ENCODE measurements at places on chromosomes 5 and 9.

DNA sequence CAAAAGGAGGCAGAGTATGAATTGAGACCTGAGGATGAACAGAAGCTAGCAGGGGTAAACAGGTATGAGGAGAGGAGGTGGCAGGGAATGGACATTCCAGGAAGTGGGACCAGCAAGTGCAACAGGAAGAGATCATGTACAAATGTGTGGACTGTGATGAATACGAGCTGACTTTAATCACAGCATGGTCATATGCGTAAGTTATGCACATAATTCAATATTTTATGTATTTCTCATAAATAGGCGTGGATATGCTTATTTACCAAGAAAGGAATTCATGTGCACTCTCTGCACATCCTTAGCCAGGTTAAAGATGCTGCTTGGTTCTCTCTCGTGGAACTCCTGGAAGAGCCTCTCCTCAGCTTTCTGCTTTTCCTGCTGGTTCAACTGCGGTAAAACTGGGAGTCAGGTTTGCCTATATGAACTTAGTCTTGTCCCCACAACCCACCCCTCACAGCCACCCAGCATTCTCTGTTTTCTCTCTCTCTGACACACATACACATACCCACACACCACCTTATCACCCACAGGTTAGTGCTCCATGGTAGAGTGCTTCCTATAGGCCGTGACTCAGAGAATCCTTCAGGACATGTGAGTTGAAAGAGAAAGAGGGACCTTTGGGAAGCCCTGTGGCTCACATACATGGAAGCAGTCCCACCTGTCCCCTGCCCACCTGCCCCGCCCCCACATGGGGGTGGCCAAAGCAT lies 35.7 kb downstream of the TRPC7 start:
- DNase-seq: no peak

DNA sequence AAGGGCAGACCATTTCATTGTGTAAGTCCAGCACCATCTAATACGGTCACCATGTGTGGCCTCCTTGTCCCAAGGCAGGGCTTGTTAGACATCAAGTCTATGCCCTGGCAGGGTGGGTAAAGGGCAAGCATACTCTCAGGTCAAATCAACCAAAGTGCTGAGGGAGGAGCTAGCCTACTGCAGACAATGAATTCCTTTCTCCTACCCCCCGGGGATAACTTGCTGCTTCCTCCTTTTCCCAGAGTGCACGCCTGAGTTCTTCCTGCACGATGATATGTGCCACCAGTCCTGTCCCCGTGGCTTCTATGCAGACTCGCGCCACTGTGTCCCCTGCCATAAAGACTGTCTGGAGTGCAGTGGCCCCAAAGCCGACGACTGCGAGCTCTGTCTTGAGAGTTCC lies 71.4 kb downstream of the RFK start:
- DNase-seq: peak; percentile 15

DNA sequence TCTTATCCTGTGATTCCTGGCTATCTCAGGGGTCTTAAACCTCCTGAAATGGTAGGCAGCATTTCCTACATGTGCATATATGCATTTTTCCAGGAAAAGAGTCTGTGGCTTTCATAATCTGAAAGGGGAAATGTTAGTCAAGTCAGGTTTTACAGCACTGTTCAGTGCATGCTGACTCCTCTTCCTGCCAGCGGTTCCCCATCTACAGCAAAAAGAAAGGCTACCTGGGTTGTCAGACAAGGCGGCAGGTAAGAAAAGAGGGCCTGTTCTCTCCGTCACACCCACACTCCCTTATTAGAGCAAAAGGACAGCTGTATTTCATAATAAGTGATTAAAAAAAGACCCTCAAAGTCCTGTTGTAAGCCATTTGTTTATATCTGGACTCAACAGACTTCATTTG lies 4.3 kb upstream of the SPATA6L start:
- DNase-seq: no peak

DNA sequence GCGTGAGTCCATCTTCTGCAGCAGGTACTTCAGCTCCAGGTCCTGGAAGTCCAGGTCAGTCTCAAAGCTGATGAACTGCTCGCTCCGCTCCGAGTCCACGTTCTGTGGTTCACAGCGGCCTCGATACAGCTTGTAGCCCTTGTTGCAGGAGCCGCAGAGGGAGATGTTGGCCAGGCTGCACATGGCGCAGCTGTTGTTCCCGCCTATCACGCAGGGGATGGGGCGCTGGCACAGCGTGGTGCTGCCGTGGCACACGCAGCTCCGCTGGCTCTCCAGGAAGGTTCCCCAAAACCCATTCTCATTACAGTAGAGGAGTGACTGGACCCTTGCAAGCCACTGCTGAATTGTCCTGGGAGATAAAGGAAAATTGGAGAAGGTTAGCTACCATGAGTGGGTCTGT lies 201.4 kb downstream of the BRINP1 start:
- DNase-seq: no peak

- DNase-seq: no peak
Measured at GRCh38 chr5:144547098-144547499, 376.4 kb downstream of the KCTD16 start.

DNA sequence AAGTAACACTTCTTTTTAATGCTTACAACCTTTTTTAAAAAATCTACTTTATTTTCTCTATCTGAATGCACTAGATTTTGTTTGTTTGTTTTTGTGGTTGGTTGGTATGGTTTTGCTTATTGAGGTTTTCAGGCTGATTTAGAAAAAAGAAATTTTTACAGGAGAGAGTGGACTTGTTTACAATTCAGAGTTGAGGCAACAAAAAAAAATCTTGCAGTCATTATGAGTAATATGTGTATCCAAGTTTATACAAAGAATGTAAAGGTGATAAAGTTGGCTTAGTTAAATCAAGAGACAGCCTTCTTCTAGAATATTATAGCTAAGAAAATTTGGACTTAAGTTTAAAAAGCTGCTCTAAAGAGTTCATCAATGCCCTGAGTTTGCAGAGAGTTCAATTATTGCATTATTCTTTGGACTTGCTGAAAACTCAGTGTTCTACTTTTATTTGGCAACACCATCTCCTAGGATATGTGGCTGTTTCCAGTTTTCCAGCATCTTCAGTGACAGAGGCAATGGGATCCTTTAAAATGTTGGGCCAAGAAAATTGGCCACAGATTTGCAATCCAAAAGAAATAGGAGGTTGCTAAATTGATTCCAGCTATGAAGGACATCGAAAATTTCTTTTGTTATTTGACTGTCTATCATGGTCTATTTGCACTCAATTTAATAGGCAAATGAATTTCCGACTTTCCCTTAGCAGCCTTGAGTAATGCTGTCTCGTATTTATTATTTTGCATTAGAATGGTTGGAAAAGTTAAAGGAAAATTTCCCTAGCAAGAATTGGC lies 10.7 kb downstream of the STK32A start:
- peak; percentile 48 for DNase-seq

GRCh38 chr9:93575796-93576257 lies 557 bp upstream of the PHF2 start:
- DNase-seq: peak; percentile 54

DNA sequence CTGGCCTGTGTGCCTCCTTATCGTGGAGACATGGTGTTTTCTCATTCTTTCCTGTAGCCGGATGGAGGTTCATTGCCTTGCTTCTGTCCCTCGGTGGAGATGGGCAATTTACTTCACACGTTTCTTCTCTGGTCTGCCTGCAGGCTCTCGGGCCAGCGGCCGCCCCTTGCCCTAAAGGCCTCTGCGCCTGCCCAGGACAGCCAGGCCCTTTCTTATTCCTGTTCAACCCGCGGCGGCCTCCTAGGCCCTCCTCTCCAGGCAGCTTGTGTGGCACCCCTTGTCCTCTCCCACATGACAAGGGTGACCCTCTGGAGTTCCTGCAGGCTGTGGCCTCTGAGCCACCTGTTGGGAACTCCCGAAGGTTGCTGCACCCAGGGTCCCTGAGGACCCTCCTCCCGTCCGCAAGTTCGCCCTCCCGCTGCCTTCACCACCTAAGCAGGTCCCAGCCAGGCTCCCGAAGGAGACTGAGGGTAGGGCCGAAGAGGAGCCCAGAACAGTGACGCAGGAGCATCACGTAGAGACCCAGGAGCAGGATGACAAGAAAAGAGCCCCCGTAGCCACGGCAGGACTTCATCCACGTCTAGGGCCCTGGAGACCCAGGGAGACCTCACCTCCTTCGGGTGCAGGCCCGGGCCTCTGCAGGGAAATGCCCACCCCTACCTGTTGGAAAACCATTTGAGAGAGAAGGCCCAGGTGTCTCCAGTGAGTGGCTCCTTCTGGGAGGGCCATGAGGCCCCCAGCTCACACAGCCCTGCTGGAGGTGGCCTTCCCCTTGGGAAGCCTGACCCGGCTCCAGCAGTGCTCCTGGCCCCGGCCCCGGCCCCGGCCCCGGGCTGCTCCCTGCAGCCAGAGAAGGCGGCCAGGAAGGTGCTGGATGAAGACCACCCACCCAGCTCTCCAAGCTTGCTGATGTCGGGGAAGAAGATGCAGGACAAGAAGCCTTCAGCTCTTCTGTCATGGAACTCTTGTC lies 291.4 kb downstream of the TLE4 start:
- DNase-seq: no peak

- no peak for DNase-seq
Measured at GRCh38 chr9:16622541-16622940, 247.9 kb downstream of the BNC2 start.

DNA sequence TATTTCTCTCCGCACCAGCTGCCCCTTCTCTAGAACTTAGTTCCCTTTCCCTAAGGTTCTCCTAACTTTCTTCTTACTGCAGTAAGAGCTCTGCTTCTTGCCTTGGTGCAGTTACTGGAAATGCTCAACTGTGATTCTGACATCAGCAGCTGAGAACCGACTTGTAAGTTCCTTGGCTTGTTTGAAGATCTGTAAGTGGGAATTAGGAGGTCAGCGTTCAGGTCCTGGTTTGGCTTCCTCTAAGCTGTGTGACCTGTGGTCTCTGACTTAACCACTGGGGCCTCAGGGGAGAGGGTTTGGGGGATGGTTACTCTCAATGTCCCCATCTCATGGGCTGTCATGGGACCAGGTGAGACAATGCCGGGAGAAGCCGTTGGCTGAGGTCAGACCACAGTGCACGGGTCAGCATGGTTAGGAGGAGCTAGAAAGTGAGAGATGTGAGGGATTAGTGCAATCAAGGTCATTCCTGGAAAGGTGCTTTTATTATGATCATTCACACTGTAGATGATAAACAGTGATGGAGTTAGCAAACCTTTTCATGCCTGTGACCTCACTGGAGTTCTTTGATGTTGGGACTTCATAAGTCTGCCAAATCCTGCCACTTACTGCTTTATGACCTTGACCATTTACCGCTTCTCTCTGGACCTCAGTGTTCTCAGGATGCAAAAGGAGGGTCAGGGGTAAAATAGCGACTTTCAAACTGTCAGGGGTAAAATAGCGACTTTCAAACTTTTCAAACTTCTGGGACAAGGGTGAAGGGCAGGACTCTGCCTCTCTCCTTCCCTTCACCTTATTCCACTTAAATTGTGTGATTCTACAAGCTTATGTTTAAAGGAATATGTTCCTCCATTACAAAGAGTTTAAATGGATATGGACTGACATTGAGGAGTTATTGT lies 7.3 kb downstream of the PAPPA start:
- DNase-seq: no peak

GRCh38 chr5:108481355-108481931 lies 99.5 kb upstream of the FBXL17 start:
- DNase-seq: peak; percentile 35

GRCh38 chr5:36630201-36631145 lies 24.1 kb downstream of the SLC1A3 start:
- no peak for DNase-seq

DNA sequence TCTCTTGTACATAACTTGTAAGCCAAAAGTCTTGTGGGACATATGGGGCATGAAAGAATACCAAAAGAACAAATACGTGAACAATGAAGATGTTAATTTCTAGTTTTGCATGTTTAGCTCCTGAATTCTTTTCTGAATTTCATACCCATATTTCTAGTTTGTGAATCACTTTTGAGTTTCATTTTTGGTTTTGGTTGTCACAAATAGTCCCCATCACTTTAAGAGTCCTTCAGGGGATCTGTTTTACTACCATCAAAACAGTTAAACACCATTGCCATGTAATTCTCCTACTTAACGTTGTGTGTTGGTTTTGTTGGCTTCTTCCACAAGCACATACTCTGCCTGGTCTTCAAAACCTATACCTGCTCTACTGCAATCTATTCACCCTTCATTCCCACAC lies 27.0 kb downstream of the VCAN start:
- no peak for DNase-seq

- DNase-seq: no peak
Measured at GRCh38 chr5:128579093-128579492, 41.0 kb upstream of the FBN2 start.

DNA sequence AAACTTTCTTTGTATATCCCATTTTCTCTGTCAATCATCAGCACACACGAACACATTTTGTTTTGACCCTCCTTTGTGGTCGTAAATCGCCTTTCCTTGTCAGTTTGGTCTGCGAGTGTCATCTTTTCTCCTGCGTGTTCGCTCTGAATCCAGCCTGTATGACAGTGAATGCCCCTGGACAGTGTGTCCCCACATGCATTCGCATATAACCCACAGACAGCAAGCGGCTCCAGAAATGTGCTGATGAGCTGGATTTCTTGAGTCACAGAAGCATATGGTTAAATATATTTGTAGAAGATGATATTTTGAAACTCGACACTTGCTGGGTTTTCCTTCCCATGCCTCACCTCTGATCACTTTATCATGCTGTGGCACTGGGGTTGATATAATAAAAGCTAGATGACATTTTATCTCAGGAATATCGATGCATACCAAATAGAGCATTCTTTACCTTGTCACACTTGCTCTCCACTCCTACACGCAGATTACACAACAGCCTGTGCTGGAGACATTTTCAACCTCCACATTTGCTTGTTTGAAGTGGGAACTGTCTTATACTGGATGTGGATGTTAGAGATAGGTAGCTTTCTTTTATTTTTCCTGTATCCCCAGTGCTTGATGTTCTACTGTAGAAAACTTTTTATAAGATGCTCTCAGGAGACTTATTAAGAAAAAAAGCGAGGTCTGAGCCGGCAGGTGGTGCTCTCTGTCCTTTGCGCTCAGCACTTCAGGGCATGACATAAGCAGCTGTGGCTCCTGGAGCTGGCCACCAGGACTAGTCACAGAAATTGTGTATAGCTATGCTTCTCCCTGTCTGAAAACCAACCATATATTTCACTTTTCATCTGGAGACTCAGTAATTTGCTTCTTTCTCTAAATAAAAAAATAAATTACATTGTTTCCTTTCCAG lies 215.1 kb downstream of the SH3GL2 start:
- DNase-seq: peak; percentile 39

DNA sequence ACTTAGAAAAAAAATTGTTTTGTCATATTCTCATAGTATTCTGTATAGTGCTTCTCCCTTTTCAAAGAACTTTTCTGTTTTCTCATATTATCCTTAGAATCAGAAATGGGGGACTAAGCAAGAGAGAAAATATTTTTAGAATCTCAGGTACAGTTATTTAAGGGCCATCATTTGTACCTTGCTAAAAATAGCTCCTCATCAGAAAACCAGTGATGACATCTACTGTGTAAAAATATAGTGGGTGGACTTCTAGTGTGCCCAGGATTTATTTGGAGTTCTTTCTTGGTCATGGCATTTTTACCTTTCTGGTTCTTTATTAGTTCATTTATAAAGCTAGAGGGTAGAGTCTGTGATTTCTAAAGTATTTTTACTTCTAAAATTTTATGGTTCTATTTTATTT lies 82.5 kb downstream of the CSNK1G3 start:
- no peak for DNase-seq

All from M059J (cell line).